ENCODE measurements at places on chromosomes 4 and X.

GRCh38 chr4:159904906-159905305, 802.0 kb downstream of the RAPGEF2 start:
- DNase-seq, result no peak

DNA sequence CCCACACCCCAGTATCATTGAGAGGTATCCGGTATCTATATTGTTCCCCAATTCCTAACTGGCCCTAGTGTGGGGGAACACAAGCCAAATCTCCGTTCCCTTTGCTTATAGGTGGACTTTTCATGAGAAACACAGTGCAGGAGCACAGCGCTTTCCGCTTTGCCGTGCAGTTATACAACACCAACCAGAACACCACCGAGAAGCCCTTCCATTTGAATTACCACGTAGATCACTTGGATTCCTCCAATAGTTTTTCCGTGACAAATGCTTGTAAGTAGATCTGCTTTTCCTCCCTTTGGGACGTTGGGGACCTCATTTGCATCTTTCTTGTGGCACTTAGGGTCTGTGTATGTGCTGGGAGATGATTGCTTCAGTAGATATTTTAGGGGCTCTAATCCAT, 1.6 kb downstream of the GRIA3 start:
- DNase-seq, result no peak

DNA sequence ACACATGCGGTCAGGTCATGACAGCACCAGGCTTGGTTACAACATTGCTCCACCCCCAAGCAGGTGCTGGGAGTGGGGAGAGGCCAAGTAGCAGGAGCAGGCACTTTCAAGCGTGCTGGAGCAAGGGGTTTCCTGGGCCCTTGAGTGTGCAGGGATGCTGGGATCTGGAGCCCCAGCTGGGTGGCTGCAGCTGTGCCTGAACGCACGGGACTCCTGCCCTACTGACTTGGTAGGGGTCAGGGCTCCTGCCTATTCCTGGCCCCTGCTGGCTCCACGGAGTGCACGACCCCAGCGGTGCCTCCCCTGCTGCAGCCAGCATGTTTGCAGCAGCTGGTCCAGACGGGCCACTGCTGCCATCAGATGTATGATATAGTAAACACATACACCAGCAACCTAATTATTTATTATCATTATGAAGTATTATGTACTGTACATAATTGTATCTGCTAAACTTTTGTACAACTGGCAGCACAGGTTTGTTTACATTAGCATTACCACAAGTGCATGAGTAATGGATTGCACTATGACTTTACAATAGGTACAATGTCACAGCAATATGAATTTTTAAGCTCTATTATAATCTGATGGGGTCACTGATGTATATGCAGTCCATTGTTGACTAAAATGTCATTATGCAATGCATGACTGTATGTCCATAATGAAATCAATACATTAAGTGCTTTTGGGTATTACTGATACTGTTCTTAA, 620.6 kb downstream of the RAPGEF2 start:
- no peak for DNase-seq

GRCh38 chrX:109911046-109911445, 91.9 kb upstream of the TMEM164 start:
- no peak for DNase-seq

DNA sequence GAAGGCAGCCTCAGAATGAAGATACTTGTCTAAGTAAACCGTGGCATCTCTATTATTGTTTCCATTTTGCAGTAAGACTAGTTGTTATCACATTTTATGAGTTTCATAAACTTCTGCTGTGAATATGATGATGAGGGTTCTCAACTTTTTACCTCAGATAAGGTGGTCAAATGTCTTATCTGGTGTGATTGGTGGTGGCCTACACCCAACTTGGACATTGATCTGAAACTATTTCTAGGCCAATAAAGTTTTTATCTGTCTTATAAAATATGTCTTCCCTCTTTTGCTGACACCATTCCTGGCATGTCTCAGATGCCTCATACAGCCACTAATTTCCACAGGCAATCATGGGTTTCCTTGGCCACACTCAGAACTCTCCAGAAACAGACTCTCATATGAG, 480.3 kb upstream of the NR3C2 start:
- DNase-seq, result no peak

DNA sequence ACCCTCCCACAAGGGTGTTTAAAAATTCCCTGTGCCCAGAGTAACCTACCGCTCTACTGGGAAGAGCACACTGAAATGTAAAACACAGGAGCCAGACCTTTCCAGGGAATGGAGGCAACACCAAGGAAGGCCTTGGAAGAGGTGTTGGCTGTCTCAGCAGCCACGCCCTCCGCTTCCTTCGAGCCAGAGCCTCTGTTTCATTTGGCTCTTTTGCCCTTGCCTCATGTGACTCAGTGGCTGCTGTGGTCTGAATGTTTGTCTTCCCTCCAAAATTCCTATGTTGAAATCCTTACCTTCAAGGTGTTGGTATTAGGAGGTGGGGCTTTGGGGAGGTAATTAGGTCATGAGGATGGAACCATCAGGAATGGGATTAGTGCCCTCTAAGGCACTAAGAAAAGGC, 11.3 kb downstream of the SCD5 start:
- no peak for DNase-seq

GRCh38 chr4:140153419-140153717, 616 bp downstream of the MAML3 start:
- DNase-seq, result peak; percentile 33

- no peak for DNase-seq
Observed at GRCh38 chrX:1545776-1546408, 8.9 kb upstream of the P2RY8 start.

GRCh38 chr4:142282870-142283431, 563.1 kb downstream of the INPP4B start:
- peak; percentile 15 for DNase-seq

Data from CMK (cell line).